ENCODE measurements at places on chromosomes 11 and 22.

- no peak for DNase-seq
These were observed 855.4 kb upstream of the CHORDC1 start for GRCh38 chr11:91078221-91078620.

GRCh38 chr22:35839841-35840301 is 122.2 kb downstream of the APOL5 start:
- DNase-seq = no peak

- no peak for DNase-seq
These were observed 1232.7 kb downstream of the BRD1 start for GRCh38 chr22:48594757-48595510.

GRCh38 chr11:116331381-116331780 is 441.4 kb downstream of the BUD13 start:
- DNase-seq = no peak

- no peak for DNase-seq
These were observed 75.8 kb downstream of the GGTLC2 start for GRCh38 chr22:22720201-22720723.

DNA sequence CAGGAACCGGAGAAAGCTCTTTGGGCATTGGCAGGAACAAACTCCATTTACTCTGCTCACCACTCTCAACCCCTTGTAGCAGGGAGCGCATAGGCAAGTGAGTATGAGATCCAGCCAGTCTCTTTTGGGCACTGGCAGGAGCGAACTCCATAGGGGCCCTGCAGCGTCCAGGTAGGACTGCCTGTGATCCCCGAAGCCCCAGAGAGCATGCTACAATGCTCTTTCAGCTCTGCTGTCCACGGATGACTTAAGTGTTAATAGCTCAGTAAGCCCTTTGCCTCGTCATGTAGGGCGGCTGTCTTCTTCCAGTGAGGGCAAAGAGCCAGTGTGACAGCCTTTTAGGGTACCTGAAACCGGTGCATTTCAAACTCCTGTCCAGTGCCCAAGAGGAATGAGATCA is 1525.6 kb upstream of the RAG2 start:
- DNase-seq = no peak

GRCh38 chr11:110710628-110711381 is 1.4 kb downstream of the ARHGAP20 start:
- no peak for DNase-seq

DNA sequence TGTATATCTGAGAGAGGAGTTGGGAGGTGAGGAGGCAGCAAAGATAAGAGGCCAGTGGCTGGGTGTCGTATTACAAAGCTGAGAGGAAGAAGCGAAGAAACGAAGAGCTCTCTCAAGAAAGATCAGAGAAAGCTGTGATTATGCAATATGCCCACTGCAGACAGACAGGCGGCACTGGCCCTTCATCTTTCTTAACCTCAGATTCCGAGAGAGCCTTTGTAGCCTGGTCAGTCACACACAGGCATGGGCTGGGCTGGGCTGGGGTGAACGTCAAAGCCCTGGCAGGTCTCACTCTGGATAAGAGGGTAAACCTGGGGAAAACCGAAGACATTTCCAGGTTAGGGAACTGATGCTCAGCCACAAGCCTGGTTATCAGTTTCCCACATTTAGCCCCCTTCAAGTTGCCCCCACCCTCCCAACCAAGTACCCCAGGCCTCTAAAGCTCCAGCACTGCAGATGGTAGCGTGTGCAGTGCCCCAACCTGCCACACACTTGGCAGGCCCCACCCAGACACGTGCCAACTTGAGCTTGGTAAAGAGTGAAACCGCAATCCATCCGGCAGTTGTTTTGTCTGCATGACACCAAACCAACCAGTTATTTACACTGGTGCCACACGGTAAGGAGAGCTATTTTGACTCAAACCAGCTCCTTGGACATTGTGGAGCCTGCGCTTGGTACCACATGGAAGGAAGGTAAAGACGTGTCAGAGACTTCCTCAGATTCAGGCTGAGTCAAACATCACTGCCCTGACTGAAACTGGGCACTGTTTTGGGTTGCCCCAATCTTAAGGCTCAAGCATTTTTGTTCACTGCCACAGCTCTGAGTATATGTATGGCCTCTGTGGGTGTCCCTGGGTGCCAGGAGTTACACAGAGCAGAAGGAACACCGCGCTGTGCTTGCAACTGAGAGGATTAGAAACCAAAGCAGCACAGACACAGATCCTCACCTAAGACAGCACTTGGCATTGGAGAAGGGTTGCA is 135.9 kb downstream of the FDX1 start:
- DNase-seq = no peak

- DNase-seq = no peak
These were observed 40.7 kb upstream of the TIMP3 start for GRCh38 chr22:32760815-32761214.
